ENCODE measurements at places on chromosomes 12 and 14. TPM values are rescaled to one million over a fixed set of nuclear protein-coding genes. Genes with fewer than 3 reads are reported as not detected.

The GLIPR1L1 gene
- 0.69 TPM for total RNA-seq

The RND1 gene
- 7.6 TPM for total RNA-seq

The SLCO1B1 gene
- total RNA-seq = 0.37 TPM

The LBHD2 gene
- not detected for total RNA-seq

The TAS2R8 gene
- not detected for total RNA-seq

The STX2 gene
- total RNA-seq = 22.7 TPM

The PRH2 gene
- not detected for total RNA-seq

The SLC8A3 gene
- total RNA-seq = 0.63 TPM

The BCL2L14 gene
- 0.87 TPM for total RNA-seq

The SDSL gene
- 0.41 TPM for total RNA-seq

The PXMP2 gene
- 13.2 TPM for total RNA-seq

The PLCZ1 gene
- total RNA-seq = not detected

The ACTN1 gene
- 197 TPM for total RNA-seq

The WSCD2 gene
- 1.6 TPM for total RNA-seq

The SERPINA1 gene
- total RNA-seq = 5.1 TPM

DNA sequence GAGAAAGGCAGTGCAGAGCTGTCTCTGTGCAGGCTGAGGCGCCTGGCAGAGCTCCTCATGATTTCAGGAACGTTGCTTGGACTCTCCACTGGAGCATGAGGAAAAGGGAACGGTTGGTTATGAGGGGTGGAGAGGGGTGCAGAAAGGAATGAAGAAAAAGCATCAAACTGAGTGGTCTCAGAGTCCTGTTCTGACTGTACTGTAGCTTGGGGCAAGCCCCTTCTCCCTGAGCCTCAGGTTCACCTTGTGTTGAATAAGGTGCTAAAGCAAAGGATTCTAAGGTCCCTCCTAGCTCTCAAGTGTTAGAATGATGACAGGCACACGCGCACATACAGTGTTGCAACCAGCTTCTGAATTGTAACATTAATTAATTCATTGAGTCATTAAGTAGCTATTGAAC is 125.2 kb upstream of the PARP11 start:
- no peak for DNase-seq

DNA sequence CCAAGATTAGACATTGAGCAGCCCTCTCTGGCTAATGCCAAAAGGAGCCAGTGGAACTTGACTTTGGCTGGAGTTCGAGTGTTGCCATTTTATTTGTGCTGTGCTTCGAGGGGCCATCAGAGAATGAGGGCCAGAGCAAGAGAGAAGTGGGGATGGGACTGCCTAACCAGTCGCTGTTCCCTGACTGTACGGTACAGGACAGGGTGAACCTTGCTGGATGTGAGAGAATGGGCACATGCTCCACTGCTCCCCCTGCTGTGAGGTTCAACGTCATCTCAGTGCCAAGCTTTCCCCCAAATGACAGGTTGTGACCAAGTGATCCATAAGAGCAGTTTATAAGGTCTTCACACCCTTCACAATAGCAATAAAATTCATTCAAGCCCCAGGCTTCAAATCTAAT is 55.1 kb upstream of the BCL11B start:
- DNase-seq = no peak

GRCh38 chr14:50521912-50522341 is 10.4 kb downstream of the MAP4K5 start:
- DNase-seq = no peak

- no peak for DNase-seq
Measured at GRCh38 chr12:52434081-52434733, at the start of gene KRT75. KRT75 (minus strand) TSS chr12:52434371; CDS start chr12:52434304, 67 bp downstream.

DNA sequence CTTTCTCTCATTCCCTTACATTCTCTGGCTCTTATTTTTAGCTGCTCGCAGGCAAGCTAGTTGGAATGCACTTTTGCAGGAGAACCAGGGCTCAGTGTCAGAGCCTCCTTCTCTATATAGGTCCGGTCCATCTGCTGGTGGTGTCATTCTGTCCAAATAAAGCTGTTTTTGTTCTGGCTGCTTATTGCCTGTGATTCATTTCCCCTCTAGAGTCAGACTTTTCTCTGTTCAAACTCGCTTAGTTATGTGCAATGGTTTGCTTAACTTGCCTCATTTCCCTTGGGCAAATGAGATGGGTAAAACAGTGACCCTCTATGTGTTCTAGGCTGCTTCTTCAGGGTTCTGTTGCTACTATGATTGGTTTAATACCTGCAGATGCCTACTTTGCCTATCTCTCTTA is 2.9 kb downstream of the SMARCD1 start:
- DNase-seq = no peak

DNA sequence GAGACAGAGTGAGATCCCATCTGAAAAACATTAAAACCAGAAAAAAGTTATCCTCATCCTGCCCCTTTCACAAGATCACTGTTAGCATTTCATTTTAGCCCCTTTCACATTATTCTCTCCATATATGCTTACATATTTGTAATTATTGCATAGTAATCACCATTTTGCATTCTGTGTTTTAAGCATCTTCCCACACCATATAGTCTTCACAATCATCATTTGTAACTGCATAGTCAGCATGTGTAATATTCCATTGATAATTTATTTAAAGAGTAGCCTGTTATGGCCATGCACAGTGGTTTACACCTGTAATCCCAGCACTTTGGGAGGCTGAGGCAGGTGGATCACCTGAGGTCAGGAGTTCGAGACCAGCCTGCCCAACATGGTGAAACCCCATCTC is 11.8 kb downstream of the PAPLN start:
- DNase-seq = no peak

GRCh38 chr12:62676521-62677307 is 210.1 kb downstream of the MON2 start:
- no peak for DNase-seq

DNA sequence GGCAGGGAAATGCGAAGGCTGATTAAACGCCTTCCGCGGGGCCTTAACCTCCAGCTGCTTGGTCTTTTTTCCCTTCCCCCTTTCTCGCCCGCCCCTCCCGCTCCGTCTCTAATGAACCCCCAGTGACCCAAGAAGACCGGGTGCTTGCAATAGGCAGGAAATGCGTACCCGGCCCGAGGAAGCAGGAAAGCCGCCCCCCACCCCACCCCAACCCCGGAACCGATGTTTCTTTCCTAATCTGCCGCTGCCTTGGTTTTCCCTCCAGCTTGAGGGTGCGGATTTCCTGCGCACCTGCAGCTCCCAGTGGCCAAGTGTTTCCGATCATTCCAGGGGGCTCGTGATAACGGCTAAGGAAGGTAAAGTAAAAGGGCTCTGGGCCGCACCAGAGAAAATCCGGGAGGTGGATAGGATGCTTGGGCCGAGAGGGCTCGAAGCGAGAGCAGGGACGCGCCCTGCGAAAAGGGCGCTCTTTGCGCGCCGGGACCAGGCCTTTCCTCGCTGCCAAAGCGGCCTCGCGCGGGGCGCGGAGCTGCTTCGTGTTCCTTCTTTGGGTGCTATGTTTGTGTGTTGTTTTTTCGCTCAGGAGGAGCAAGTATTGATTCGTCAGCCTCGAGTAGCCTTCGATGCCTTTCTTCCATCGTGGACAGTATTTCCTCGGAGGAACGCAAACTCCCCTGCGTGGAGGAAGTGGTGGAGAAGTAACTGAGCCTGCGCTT is 983 bp downstream of the MYF6 start:
- peak; percentile 68 for DNase-seq

DNA sequence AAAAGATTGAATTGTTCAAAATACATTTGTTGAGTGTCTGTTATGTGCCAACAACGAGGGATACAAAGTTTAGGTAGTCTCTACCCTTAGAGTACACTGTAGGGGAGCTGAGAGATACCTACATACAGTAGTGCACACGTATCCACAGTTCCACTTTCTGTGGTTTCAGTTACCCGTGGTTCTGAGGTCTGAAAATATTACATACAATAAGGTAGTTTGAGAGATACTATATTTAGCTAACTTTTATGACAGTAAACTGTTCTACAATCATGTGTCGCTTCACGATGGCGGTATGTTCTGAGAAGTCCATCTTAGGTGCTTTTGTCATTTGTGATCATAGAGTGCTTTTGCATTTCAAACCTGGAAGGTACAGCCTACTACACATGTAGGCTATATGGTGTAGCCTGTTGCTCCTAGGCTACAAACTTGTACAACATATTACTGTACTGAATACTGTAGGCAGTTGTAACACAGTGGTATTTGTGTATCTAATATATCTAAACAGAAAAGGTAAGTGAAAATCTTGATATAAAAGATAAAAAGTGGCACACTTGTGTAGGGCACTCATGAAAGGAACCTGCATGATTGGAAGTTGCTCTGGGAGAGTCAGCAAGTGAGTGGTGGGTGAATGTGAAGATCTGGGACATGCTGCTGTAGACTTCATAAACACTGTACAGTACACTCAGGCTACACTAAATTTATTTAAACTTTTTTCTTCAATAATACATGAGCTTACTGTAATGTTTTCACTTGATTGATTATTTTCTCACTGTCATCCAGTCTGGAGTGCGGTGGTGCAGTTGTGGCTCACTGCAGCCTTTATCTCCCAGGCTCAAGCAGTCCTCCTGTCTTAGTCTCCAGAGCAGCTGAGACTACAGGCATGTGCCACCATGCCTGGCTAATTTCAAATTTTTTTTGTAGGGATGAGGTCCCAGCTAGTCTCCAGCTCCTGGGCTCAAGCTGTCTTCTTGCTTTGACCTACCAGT is 4.0 kb downstream of the CPSF6 start:
- DNase-seq = no peak

GRCh38 chr12:72295744-72296143 is 23.6 kb downstream of the TRHDE start:
- DNase-seq = no peak

- no peak for DNase-seq
Measured at GRCh38 chr12:122100568-122100967, 22.0 kb downstream of the MLXIP start.

DNA sequence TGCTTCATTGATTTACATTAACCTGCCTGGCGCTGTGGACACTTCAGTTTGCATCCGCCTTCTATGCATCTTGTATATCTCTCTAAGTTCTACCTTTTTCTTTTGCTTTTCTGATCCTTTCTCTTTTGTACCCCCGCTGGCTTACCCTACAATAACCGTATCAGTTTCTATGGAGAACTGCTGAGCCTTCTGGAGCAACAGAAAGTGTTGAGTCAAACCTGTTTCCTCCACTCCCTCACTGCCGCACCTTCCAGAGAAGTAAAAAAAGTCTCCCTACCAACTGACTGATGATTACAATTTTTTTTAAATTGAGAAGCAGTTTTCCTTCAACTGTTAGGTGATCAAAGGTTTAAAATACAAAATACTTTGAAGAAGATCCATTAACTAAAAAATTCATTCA is 17.4 kb downstream of the EXD2 start:
- no peak for DNase-seq

- DNase-seq = peak; percentile 85
Measured at GRCh38 chr12:123971770-123972456, 718 bp downstream of the CCDC92 start.

GRCh38 chr14:91929700-91930099 is 17.8 kb downstream of the FBLN5 start:
- no peak for DNase-seq

DNA sequence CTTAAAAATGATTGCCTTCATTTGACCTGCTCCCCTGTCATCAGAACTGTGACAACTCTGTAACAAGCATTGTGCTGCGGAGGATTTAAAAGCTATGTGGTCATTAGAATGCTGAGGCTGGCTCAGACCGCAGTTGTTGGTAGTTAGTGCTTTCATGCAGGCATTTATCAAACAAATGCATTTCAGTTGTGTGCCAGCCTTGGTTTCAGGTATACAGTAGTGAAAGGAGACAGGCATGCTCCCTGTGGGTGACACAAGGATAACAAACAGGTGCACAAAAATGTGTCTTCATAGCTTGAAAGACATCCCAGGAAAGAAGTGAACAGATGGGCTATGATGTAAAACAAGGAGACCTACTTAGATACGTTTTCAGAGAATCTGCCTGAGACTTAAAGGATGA is 60.6 kb downstream of the MARK3 start:
- DNase-seq = no peak

DNA sequence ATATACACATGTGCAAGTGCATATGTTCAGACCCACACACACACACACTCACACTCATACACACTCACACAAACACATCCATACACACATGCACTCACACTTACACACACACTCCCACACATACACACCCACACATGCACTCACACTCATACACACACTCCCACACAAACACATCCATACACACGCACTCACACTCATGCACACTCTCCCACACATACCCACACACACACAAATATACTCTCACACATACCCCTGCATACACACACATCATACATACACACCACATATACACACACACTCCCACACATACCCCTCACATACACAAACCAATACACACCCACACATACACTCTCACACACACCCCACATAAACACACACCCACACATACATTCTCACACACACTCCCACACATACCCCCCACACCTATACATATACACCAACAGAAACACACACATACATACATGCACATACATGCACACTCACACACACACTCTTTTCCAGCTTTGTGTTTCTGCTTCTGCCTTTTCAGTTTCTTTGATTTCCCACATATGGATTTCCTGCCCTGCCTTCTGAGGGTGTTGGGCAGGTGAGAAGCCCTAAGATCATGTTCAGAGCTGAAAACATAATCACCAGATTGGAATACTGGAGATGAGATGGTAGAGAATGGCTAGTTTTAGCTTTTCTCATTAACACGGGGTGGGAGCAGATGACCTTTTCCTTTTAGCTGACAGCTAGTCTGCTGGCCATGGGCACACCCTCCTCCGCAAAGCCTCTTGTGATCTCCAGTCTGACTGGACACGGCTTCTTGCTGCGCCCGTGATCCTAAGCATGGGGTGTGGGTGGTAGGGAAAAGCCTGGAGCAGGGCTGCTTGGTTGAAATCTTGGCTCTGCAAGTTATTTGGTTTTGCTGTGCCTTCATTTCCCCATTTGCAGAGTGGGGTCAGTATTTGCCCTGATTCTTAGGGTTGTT is 214.0 kb downstream of the CHST11 start:
- no peak for DNase-seq

DNA sequence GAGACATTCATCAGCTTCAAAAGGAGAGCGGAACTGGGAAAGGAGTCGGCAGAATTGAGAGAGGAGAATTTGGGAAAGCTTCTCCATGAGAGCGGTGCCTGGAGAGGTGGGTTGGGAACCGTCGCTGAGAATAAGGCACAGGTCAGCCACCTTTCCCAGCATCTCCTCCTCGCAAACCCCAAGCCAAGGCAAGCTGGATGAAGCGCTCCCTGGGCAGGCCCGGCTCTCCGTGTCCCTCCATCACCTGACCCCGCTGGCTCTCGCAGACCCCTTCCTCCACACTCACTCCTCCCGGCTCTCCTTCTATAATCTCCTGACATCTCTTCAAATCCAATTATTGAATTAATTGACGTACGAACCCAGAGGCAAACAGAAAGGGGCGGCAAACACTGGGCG is 18.9 kb upstream of the ATP5MC2 start:
- peak; percentile 53 for DNase-seq

GRCh38 chr12:24697769-24698168 is 251.1 kb downstream of the BCAT1 start:
- DNase-seq = no peak

GRCh38 chr12:10624605-10625004 is 11.2 kb upstream of the MAGOHB start:
- no peak for DNase-seq

DNA sequence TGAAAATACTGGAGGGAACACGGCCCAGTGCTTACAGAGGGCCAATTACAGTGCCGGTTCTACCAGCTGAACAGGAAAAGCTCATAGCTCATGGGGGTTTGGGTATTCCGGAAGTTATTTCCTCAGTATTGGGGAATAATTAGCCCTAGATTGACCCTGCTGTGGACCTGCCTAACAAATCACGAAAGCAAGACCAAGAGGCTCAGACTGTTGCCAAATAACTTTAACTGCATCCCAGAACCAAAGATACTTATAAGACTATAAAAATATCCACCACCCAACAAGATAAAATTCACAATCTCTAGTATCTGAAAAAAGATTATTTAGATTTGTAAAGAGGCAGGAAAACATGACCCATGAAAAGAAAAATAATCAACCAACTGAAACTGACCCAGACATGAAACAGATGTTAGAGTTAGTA is 8.0 kb upstream of the OR5AU1 start:
- DNase-seq = no peak
